Upper lobe of left lung (tissue), 6 donors: ENCODE measurements at places on chromosomes 1 and 21. TPM values are rescaled to one million over a fixed set of nuclear protein-coding genes. Genes with fewer than 3 reads are reported as not detected.

TINAGL1 gene
- total RNA-seq: 157 TPM

NR1I3 gene
- not detected for total RNA-seq

OR14K1 gene
- total RNA-seq: not detected

SPATA45 gene
- 2.7 TPM for total RNA-seq

FOXO6 gene
- total RNA-seq: 1.2 TPM

NLRP3 gene
- total RNA-seq: 8.2 TPM

ARHGEF10L gene
- total RNA-seq: 172 TPM

CFHR3 gene
- total RNA-seq: not detected

MFSD2A gene
- 133 TPM for total RNA-seq

PRKCZ gene
- 129 TPM for total RNA-seq

A3GALT2 gene
- total RNA-seq: not detected

FAM89A gene
- total RNA-seq: 17.8 TPM

KMO gene
- 6.3 TPM for total RNA-seq
